KG1 (cell line): ENCODE measurements at places on chromosomes 5 and 9.

- no peak for DNase-seq
Measured at GRCh38 chr9:35935261-35935660, 22.7 kb downstream of the OR2S2 start.

DNA sequence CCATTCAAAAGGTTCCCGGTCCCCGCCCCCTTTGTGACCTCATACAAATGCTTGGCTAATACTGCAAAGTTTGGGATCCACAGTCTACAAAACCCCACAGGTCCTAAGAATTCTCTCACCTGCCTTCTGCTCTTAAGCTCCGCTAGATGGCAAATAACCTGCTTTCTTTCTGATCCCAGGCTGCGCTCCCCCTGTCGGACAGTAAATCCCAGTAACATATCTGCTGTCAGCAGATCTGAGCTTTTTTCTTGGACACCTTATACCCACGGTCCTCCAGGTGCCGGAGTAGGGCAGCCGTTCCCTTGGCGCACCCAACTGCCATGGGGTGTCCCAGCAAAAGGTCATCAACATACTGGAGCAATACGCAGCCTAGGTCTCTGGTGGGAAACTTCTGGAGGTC lies 39.0 kb upstream of the PPP1R26 start:
- DNase-seq = no peak

- no peak for DNase-seq
Measured at GRCh38 chr5:54324651-54325271, 14.4 kb upstream of the ARL15 start.

DNA sequence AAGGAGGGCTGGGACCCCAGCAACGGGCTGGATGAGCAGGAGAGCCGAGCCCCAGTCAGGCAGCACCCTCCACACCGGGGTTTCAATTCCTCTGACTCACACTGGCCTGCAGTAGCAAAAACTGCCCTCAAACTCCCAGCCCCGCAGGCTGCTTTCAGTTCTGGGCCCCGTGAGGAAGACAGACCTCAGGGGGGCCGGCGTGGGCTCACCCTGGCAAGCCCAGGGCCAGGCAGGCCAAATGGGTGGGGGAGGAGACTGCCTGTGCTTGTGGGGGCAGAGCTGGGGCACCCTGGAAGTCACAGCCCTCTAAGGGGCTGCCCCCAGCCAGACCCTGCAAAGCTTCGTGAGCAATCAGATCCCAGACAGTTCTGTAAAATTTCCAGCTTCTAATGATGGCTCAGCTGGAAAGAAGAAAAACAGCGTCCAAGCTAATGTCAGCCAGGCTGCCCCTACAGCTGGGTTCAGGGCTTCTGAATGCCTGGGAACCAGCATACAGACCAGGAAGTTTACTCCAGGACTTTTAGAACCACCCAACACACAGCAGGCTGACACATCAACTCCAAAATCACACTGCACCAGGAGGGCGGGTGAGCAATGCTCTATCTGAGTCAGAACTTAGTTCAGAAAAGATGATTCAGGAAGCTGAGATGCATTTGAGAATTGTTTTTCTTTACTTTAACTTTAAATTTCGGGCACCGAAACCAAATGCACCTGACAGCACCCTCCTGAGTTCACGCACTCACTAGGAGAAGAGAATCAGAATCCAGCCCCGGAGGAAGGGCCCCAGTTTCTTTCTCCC lies 34.7 kb downstream of the LPCAT1 start:
- DNase-seq = no peak

GRCh38 chr5:74251141-74252035 lies 389.1 kb downstream of the ENC1 start:
- DNase-seq = peak; percentile 62

DNA sequence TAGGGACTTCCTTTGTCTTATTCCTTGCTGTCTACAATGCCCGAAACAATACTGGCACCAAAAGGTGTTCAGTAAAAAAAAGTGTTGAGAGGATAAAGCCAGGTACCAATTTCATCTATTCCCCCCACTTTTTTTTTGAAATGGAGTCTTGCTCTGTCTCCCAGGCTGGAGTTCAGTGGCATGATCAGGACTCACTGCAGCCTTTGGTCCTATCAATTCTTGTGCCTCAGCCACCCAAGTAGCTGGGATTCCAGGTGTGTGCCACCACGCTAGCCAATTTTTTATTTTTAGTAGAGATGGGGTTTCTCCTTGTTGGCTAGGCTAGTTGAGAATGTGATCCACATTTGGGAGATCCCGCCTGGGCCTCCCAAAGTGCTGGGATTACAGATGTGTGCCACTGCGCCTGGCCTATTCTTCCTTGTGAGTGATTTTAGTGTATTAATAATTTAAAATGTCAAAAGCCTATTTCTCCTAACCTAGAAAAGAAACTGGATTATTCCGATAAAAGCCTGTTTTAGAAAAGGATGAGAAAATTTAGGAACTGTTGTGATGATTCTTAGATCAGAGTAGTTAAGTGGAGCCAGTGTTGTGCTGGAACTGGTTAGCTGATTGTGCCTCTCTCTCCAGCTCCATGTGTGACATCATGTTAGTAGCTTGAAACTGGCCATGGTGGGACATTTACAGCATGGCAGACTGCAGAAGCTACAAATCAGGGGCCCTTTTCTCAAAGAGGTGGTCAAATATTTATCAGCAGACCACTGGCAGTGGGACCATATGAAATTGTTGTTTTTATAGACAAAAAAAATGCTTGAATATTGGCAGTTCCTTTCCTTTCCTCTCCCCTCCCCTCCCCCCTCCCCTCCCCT lies 14.3 kb downstream of the CDC42SE2 start:
- no peak for DNase-seq

DNA sequence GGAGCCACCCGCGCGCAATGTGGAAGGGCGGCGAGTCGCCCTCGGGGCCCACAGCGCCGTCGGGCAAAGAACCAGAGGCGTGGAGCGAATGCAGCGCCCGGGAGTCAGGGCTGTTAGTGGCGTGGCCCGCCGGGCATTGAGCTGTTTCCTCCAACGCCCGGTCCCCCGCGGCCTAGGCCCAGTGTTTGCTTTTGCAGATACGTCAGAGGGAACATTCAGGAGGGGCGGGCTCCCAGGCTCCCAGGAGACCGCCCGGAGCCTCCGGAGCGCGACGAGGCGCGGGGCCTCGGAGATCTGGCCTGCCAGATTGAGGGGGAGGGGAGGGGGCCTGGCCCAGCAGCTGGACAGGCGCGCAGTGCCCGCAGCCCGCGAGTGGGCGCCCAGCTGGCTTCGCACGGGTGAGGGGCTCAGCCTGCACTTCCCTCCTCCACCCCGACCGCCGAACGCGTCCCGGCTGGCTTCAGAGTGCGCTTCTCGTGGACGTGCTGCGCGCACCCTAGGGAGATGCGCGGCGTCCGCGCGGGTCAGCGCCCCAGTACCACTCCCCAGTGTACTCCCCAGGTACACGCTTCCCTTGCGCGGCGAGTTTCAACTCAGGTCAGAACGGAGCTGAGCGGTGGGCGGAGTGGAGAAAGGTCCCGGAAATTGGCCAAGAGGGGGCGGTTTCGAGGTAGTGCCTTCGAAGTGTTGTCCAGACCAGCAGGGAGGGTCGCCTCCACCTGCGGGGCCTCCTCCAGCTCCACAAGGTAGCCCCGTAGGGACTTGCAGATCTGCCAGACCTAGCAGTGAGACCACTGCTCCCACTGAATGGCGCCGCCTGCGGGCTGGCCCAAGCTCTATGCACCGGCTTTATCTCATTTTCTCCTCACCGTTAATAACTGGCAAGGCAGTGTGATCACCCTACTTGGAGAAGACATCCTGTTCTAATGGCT lies 130.4 kb downstream of the TMEM174 start:
- no peak for DNase-seq

GRCh38 chr5:74725331-74725730 lies 40.3 kb downstream of the HEXB start:
- DNase-seq = no peak

DNA sequence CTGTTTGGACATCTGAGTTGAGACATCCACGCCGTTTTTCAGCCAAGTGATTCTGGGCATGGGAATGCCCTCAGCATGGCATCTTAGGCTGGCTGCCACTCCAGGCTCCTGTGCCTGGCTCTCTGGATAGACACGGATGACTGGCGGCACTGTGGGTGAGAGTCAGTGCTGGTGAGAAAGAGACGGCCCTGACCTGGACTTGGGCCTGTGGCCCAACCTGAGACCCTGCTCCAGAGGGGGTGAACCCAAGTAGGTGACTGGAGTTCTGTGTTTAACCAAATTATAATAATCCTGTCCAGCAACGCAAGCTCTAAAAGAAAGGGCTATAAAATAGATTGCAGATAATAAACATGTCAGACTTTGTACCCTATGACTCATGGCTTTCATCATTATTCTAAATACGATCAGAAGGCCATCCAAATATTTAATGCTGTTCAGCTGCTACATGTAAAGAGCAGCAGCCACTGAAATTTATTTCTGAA lies 173.9 kb downstream of the HSPA4 start:
- DNase-seq = no peak

- DNase-seq = no peak
Measured at GRCh38 chr9:24582146-24583126, 36.7 kb upstream of the IZUMO3 start.

DNA sequence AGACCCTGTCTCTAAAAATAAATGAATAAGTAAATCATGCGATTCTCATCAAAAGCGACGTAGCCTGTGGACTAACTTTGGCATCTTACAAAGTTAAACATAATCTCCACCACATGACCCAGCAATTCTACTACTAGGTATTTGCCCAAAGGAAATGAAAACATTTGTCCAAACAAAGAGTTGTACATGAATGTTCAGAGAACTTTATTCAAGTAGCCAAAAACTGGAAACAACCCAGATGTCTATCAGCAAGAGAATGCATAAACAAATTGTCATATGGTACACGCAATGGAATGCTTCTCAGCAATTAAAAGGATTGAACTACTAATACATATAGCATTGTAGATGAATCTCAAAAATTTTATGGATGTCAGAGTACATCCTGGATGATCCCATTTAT lies 82.6 kb downstream of the ADRB2 start:
- DNase-seq = no peak

- no peak for DNase-seq
Measured at GRCh38 chr5:33933723-33934169, 2.4 kb upstream of the RXFP3 start.

- no peak for DNase-seq
Measured at GRCh38 chr5:159768243-159768642, 148.0 kb upstream of the ADRA1B start.

- DNase-seq = no peak
Measured at GRCh38 chr5:72776684-72777083, 39.8 kb upstream of the TNPO1 start.

GRCh38 chr5:154860765-154861164 lies 2.3 kb downstream of the CNOT8 start:
- no peak for DNase-seq
